ENCODE measurements at places on chromosomes 3 and 15.
A peak's percentile ranks its signal among the peaks of the same experiment; 100 is the strongest.

GRCh38 chr3:127667119-127667681, 5.6 kb upstream of the ABTB1 start:
- no peak for ATAC-seq

DNA sequence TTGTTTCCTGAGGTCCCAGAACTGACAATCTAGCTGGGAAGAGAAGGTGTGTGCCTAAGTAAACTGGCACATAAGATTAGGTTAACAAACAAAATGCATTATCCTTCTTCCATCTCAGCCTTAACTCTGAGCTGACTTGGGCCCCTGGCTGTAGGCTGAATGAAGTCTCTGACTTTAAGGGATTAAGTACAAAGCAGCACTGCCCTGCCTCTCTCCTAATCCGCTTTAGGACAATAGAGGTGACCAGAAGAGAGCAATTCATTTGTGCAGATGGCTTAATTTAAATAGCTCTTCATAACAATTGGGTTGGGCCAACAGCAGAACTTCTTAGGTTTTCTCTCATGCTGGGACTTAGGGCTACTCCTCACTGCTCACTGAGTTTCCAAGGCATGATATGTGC, 181.6 kb upstream of the SOX14 start:
- ATAC-seq, result no peak

GRCh38 chr3:177290633-177291032, 93.4 kb upstream of the TBL1XR1 start:
- ATAC-seq, result no peak

DNA sequence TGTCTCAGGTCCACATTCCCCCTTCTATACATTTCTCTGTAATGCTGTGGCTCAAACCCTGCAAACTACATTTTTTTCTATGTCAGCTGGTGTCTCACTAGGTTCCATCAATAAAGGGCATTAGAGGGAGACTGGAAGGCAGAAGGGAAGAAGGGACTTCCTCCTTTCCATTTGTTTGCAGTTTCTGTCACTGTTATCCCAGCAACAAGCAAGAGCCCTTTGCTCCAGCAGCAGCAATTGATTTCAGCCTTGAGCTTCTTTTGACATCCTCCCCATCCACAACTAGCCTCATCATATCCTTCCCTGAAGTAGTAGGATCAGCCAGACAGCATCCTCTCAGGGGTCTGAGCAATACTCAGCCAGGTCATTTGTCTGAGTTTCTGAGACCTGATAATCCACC, 5.3 kb upstream of the NCK1 start:
- ATAC-seq, result no peak

DNA sequence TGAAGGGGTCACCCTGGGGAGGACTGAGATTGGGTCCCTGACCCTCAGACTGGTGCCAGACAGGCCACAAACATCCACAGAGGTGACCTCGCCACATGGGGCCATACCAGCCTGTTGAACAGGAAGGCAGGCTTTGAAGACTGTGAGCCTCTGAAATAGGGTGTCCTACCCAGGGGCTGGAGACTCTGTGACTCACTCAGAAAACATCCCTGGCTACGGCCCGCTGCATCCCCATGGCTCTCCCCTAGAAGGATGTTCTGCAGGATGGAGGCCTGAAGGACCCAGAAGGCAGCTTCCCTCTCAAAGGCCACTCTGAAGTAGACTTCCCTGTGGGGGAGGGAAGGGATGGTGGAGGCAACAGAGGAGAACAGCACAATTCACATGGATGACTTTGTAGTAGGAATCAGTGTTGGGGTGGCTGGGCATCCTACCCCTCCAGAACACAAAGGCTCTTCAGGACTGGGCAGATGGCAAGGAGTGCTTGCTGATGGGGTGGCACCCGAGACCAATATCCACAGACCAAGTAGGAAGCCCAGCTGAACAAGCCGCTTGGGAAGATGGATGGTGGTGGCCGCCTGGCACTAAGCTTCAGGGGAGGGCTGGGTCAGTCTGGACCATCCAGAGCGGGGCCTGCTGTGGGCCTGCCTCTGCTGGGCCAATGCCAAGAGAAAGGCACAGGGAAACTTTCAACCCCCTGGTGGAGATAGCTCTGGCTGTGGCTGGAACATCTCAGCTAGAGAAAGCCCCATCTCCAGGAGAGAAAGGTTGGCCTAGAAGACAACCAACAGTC, 37.6 kb upstream of the DUSP7 start:
- no peak for ATAC-seq

DNA sequence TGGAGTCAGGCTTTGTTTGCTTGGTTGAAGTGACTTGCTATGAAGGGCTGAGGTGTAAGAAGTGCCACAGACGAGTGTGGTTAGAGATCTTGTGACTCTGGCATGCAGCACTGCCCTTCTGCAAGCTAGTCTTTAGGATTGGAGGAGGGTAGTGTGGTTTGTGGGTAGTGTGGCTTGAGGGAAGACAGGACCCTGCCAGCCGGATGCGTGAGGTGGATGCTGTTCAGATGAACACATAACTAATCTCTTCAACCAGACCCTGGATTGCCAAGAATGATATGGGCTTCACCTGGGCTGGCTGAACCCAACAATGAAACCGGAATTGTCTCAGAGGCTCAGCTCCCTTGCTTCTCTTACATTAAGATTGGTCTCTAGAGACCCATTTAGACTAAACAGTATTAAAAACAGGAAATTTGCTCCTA, 32.7 kb downstream of the STARD9 start:
- peak; percentile 41 for ATAC-seq

GRCh38 chr15:72163719-72164118, 33.9 kb downstream of the GRAMD2A start:
- ATAC-seq, result no peak

GRCh38 chr3:51538115-51538458, 432 bp upstream of the RAD54L2 start:
- ATAC-seq, result no peak

DNA sequence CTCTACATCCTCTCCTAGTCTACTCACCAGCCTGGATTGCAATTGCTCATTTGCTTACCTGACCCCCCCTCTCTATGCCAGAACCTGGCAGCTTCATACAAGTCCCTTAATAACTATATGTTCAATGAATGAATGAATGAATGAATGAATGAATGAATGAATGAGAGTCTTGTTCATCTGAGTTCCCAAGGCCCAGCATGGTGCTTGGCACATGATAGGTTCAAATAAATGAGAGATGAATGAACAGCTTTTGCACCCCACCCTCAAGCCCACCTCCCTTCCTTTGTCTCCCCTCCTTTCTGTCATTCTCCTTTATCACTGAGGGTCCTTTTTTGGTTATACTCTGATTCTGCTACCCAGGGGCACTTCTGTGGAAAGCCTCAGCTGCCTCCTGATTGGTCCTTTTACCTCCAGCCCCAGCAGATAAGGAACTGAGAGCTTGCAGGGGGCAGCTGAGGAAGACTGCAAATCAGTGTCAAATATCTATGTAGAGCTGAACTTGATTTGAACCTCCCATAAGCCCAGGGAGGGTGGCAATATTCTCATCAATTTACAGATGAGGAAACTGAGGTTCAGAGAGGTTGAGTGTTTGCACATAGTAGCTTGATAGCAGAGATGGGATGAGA, 54.1 kb upstream of the CHRNB4 start:
- ATAC-seq, result no peak

GRCh38 chr15:80787316-80787715, 8.1 kb downstream of the CEMIP start:
- ATAC-seq, result no peak

GRCh38 chr3:65170390-65171042, 482.7 kb upstream of the ADAMTS9 start:
- no peak for ATAC-seq

DNA sequence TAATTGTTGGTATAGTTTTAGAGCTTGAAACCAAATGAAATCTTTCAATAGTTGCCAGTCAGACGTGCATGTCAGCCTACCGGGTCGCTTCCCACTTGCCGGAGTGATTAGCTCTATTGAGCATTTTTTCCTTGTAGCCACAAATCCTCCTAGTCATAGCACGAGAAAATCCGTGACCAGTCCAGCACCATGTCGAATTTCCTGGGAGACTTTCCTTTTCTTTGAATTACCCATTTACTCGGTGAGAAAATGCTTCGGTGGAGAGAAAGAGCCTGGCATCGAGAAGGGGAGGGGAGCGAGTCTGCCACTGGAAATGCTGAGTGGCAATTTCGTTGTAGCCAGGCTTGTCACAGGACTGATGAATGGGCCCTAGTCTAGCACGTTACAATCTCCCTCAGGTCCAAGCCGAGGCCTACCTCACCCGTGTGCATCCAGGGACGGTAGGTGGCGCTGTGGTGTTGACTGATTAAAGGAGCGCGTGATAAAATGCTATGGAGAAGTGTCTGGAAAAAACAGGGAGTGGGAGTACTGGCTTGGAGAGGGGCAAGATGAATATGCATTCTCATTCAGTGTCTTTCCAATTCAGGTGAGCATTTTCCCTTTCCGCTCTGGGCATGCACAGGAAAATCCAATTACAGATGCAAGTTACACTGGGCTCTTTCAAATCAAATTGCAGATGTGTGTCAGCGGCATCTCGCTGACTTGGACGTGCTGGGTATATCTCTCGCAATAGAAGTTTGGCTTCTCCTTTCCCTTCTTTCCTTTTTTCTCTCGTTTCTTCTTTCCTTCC, 238.8 kb downstream of the EDEM1 start:
- ATAC-seq, result peak; percentile 53

GRCh38 chr3:81218023-81218422, 543.4 kb downstream of the GBE1 start:
- no peak for ATAC-seq

- no peak for ATAC-seq
These were observed 8.9 kb downstream of the UBAP1L start for GRCh38 chr15:65106011-65106590.

DNA sequence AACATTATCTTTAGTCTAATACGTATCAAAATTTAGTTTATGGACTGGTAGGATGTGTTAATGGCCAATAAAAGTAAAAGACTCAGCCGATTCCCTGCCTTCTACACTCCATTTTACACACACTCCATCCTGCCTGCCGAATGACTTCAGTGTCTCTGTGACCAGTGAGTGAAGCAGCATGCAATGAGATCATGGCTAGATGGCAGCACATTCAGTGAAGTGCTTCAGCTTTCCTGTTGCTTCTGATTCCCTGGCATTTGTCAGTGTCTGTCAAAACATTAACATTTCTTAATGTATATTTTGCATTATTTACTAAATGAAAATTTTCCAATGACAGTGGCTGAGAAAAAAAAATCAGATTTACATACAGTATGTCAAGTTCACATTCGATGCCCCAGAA, 412.0 kb downstream of the FHIT start:
- no peak for ATAC-seq
